MM.1S (cell line): ENCODE measurements at places on chromosomes 11 and 22.

- no peak for DNase-seq
Observed at GRCh38 chr11:22180131-22180530, 12.8 kb upstream of the ANO5 start.

GRCh38 chr11:93082900-93083299 is 113.4 kb downstream of the MTNR1B start:
- no peak for DNase-seq

GRCh38 chr11:41235668-41236067 is 223.8 kb downstream of the LRRC4C start:
- DNase-seq = no peak

- no peak for DNase-seq
Observed at GRCh38 chr11:34639545-34639944, 18.7 kb downstream of the EHF start.

- peak; percentile 34 for DNase-seq
Observed at GRCh38 chr22:37020192-37020479, 594 bp downstream of the MPST start.

DNA sequence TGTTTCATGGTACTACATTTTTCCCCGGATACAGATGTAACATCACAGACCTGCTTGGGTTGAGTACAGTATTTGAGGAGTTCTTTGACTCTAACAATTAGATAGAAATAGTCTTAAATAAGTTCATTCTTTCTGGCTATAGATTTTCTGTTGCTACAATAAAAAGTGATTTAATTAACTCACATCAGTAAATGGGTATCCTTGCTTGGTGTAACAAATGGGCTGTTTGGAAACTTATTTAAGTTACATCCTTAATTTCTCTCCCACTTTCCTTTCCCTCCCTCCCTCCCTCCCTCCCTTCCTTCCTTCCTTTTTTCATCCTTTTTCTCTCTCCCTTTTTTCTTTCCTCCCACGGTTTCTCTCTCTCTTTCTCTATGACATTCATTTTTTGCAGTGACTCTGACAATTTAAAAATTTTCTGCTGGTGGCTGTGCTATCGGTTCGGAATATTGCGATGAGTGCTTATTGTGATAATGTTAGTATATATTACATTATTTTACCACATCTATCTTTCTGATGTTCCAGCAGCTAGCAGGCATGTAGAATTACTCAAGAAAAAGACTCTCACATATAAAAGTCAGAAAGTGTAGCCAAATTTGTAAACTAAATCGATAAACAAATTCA is 3.2 kb downstream of the OR51F1 start:
- no peak for DNase-seq

- DNase-seq = no peak
Observed at GRCh38 chr22:47779474-47779873, 1017.0 kb downstream of the TBC1D22A start.
